ENCODE measurements at places on chromosomes 4 and X. TPM values are rescaled to one million over a fixed set of nuclear protein-coding genes. Genes with fewer than 3 reads are reported as not detected.

Gene PRSS12
- 113 TPM for total RNA-seq

Gene HDAC6
- total RNA-seq = 16.1 TPM

Gene ADH1A
- not detected for total RNA-seq

Gene GTPBP6
- 64.5 TPM for total RNA-seq

GRCh38 chrX:129744861-129745321, 6.1 kb downstream of the XPNPEP2 start:
- DNase-seq = no peak

DNA sequence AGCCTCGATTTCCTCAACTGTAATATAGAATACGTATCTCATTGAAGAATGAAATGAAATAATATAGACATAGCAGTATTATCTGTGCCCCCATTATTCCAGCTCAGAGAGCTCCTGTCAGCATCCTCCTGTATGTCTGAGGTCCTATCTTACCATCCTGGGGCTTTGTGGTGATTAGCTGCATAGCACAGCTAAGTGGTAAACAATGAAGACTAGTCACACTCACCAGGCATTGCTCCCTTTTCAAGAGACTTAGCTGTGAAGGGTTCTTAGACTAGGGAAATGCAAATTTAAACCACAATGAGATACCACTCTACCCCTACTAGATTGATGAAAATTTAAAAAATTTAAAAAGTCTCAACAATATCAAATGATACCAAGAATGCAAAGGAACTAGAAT, 172.9 kb downstream of the SLC39A8 start:
- no peak for DNase-seq

DNA sequence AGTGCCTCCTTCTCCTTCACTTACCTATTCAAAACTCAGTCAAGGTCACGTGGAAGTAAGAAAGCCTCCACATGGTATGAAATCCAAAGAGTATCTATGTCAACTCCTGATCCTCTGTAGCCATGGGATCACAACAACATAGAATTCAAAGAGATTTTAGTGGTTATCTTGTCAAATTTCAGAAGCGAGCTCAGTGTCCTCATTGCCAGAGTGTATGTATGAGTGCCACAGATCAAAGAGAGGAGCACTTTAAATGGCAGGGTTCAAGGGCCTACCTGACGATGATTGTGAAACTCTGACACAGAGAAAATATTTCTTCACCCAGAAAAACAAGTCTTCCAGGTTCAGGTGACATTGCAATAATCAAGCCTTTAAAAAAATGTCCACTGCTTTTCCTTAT, 1.2 kb upstream of the ACE2 start:
- DNase-seq = no peak

GRCh38 chrX:57771689-57772088, 91.6 kb upstream of the NLRP2B start:
- DNase-seq = no peak

DNA sequence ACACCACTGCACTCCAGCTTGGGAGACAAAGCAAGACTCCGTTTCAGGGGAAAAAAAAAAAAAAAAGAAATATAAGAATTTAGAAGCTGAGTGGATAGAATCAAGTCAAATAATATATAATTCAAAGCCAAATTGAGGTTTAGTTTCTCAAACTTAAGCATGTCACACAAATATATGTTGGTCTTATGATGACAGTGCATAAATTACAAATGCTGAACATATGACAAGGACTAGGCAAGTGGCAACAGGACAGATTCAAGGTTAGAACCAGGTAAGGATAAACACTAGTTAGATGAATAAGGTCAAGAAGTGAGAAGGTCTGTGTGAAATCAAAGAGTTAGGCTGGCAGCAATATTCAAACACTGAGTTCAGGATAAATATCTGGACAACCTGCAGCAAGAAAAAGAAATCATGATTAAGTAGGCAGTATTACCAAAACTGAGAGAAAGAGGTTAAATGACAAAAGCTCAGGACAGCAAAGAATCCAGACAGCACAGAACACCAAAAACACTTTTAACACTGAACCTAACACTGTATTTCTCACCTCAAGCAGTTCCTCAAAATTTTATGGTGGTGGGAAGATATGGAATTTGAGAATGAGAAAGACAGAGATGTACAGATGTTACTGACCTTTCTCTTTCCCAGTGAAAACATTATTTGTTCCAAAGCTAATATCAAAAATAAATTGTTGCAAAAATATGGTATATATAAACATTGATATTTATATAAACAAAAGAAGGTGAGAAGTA, 45.4 kb downstream of the ANKRD17 start:
- no peak for DNase-seq

GRCh38 chr4:90769251-90769650, 642.1 kb downstream of the CCSER1 start:
- no peak for DNase-seq

- no peak for DNase-seq
These were observed 2.2 kb upstream of the VGLL1 start for GRCh38 chrX:136529795-136530194.

DNA sequence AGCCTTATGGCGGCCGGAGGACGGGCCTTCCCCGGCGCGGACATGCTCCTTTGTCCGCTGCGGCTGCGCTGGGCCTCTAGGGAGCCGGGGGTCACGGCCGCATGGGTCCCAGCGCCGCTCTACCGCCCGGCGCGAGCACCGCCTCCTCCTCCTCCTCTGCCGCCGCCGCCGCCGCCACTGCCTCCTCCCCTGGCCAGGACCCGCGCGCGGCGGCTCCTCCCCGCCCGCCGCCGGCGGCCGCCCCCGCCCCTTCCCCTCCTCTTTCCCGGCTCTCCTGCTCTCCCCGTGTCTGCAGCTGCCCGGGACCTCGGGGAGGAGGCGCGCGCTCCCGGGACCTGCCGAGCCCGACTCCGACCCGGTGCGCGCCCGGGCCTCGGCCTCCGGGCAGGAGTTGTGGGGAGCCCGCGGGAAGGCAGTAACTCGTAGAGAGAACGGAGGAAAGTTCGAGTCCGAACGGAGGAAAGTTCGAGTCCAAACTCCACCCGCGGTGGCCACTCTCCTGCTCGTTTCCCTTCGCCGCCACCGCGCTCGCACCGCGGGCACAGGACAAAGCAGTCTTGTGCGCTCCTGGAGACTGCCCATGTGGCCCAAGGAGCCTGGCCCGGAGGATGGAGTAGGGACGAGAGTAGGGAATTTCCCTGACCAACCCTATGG, at the start of gene ADGRA3:
ADGRA3 (minus strand) TSS at position 179 of the 654 bp plus-strand sequence. CDS start 282 bp downstream, outside the sequence.
- DNase-seq = peak; percentile 76

GRCh38 chrX:70553516-70553915, 108.9 kb downstream of the DLG3 start:
- no peak for DNase-seq

- no peak for DNase-seq
These were observed 2035.3 kb upstream of the TENM3 start for GRCh38 chr4:180207921-180208320.

GRCh38 chr4:46329118-46329976, 60.6 kb downstream of the GABRA2 start:
- peak; percentile 6 for DNase-seq

DNA sequence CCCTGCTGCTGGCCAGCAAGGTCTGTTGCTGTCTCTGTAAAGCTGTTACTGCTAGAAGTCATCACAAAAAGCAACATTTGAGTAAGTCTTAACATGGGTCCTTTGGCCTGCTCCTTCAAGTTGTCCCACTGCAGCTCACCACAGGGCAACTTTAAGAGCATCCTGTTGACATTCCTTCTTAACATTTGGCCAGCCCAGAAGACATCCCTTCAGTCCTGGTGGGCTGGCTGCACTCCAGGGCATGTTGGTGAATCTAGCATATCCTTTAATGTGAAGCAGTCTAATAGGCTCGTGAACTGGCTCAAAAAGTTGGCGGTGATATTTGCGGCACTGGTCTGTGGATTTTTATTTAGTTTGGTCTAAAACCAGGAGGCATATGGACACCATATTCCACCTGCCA, 92.2 kb upstream of the MAML3 start:
- no peak for DNase-seq

GRCh38 chr4:177281351-177281909, 28.2 kb upstream of the NEIL3 start:
- no peak for DNase-seq

DNA sequence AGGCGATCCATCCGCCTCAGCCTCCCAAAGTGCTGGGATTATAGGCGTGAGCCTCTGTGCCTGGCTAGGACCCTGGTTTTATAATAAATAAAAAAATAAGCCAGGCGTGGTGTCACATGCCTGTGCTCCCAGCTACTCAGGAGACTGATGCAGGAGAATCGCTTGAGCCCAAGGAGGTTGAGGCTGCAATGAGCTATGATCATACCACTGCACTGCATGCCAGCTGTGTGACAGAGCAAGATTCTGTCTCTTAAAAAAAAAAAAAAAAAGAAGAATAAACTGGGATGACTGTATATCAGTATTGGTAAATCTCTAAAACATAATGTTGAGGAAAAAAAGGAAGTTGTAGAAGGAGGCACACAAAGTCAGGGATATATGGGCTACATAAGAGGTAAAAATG, 45.7 kb upstream of the SLC34A2 start:
- DNase-seq = no peak

DNA sequence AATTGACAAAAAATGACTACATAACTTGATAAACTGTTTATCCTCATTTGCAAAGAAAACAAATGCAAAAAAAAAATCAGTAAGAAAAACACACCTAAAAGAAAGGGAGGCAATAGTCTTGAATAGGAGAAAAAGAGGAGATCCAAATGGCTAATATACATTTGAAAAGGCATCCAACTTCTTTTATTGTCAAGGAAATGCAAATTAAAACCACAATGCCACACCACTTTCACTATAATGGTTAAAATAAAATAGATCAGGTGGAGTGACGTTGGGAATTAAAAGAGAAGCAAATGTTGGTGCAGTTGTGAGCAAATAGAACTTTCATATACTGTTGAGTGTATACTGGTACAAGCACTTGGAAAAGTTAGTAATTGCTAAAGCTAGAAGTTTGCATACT, 3.6 kb downstream of the DCAF4L1 start:
- no peak for DNase-seq

DNA sequence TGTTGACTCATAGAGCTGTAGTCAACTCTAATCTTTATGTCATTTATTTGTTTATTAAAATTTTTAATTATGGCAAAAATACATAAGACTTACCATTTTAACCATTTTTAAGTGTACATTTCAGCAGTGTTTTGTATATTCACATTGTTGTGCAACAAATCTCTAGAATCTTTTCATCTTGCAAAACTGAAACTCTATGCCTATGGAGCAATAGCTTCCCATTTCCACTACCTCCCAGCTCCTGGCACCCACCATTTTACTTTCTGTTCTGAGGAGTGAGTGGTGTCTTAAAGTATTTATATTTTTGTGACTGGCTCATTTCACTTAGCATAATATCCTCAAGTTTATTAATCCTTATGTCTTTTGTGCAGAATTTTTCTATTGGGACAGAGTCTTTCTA, 181.0 kb downstream of the GPAT3 start:
- no peak for DNase-seq

All from MG63 (cell line).